ENCODE measurements at places on chromosomes 3 and 15.

DNA sequence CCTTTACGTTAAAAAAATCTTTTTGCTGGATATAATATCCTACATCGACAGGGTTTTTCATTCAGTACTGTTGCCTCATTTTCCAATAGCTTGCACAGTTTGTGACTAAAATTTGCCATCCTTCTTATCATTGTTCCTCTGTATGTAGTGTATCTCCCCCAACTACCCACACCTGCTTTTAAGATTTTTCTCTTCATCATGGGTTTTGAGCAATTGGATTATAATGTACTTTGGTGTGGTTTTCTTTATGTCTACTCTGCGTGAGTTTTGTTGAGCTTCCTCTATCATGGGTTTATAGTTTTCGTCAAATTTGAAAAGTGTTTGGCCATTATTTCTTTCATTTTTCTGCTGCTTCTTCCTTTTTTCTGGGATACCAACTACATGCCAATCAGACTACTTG, 39.6 kb upstream of the MEF2A start:
- no peak for DNase-seq

DNA sequence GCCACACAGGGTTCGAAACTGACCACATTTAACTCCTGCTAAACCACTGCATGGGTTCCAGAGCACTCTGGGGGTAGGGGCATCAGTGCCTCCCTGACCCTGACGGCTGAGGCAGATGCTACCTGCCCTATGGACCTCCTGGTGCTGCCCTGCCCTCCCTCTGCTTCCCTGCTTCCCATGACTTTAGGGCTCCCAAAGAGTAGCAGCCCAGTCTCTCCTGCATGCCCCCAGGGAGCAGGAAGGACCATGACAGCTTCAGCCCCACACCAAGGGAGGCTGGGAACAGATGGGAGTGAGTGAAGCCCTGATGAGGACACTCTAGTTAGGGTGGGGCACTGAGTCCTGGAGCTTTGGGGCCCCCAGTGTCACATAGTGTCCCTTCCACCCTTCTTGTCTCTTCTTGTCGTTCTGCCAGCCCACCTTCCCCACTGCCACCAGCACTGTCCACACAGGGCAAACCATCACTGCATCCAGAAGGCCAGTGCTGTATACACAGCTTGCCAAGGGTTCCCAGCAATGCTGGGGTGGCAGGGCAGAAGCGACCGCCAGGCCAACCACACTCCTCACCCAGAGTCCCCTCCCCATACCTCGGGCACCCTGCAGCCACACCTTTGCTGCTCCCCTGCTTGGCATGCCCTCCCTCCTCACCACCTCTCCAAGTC, 31.0 kb downstream of the SRPRB start:
- DNase-seq, result no peak

GRCh38 chr15:71215126-71215894, 100.0 kb downstream of the THSD4 start:
- no peak for DNase-seq

- DNase-seq, result no peak
These were observed 2.8 kb downstream of the BTLA start for GRCh38 chr3:112496366-112497067.

- no peak for DNase-seq
These were observed 67.6 kb upstream of the PLCL2 start for GRCh38 chr3:16817197-16817596.

GRCh38 chr15:89104172-89104564, 15.9 kb downstream of the ABHD2 start:
- DNase-seq, result peak; percentile 69

DNA sequence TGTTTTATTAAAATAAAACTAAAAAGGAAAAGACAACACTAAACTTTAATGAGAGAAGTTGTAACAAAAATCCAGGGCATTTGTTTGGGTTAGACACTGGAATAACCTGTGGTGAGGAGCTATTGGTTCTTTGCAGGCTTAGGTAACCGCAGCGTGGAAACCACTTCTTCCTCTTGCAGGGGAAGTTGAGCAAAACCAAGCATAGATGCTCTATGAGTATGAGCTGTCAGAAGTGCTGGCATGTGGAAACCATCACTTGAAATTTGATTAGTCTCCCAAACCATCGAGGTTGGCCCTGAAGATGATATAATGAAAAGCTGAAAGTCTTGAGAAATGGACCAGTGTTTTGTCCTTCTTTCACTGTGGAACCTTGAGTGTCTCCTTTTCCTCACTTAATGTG, 127.1 kb upstream of the RBMS3 start:
- DNase-seq, result no peak

GRCh38 chr3:176785171-176785570, 412.1 kb downstream of the TBL1XR1 start:
- DNase-seq, result no peak

GRCh38 chr3:120331076-120331475, 18.1 kb downstream of the LRRC58 start:
- peak; percentile 23 for DNase-seq

DNA sequence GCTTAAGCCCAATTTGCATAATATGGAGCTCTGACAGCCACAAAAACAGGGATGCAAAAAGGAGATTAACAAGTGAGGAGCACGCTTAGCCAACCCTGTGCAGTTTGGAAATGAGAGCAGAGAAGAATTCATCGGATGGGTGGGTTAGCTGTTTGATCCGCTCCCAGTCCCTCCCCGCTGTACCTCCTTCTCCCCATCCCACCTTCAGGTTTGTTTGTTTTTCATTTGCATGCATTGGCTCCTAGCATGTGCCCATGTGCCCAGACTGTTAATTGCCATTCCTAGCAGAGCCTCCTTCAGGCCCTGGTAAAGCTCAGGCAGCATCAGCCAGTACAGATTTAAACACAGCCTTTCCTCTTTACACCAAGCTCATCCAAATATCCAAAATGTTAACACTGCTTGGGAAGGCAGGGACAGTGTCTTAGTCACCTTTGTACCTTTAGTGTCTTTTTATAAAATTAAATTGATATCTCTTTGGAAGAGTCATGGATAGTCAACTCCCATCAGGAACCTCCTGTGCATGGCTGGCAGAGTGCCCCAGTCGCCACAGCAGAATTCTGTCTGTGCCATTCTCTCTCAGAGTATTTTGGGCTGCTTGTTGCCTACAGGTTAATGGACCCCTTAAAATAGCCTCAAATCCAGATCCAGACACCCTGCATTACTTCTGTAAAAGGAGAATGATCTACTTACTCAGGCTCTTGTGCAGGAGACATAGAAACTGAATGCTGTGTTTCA, 244.2 kb downstream of the LSAMP start:
- DNase-seq, result no peak

DNA sequence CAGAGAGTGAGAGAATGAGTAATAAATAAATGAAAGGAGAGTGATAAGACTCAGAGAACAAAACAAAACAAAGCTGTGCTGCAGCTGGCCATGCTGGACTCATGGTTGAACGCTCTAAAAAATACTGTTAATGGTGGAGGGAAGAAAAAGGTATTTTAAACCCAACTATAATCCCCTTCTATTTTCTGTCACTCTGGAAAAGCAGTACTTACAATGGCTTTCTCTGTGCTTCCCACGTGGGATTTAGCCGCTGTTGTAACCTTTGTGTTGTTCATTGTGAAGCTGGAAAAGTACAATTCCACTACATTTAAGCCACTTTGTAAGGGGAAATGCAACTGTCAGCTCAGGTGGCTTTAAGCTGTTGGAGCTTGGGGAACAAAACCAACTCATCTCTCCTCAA, 917.7 kb downstream of the IGSF11 start:
- DNase-seq, result no peak

DNA sequence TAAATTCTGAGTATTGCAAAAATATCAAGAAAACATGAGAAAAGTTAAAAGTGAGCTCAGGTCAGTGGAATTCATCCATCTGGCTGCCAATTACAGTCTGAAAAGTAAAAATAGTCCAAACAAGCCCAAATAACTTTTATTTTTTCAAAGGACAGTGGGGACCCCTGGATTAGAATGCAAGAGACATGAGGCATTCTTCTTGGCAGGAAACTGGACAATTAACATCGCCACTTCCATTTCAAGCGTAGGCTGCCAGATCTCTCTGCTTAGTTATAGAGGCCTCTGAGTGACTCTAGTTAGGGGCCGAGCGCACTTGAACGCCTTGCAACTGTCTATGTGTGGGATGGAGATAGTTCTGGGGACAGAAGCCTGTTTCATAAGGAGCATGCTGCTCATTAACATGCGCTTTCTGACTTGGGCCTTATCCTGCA, 189.1 kb downstream of the GHSR start:
- DNase-seq, result peak; percentile 48

DNA sequence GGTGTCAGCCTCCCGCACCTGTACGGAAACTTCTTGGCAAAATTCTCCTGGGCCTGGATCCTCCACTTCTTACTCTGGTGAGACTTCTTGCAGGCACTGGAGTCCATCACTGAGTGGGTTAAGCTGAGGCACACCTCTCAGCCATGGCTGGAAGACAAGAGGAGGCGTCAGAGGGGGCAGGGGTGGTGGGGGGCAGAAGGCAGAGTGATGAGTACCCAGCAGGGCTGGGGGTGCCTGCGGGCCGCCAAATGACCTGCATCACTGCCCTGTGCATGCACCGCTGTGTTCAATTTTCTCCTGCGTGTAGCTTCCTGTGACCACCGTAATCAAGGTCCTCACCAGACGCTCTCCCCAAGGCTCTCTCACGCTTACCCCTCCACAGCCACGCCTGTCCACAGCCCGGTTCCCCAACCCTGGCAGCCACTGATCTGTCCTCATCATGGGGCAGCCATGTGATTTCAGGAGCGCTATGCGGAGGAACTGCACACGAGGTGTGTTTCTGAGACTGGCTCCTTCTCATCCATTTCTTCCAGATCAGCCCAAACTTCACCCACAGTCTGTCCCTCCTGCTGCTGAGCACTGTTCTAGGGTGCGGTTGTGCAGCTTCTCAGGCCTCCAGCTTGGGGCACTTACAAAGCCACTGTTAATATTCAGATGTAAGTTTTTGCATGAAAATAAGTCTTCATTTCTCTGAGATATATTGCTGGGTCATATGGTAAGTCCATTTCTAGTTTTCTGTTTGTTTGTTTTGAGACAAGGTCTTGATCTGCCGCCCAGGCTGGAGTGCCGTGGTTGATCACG, 5.2 kb downstream of the C3orf22 start:
- no peak for DNase-seq

DNA sequence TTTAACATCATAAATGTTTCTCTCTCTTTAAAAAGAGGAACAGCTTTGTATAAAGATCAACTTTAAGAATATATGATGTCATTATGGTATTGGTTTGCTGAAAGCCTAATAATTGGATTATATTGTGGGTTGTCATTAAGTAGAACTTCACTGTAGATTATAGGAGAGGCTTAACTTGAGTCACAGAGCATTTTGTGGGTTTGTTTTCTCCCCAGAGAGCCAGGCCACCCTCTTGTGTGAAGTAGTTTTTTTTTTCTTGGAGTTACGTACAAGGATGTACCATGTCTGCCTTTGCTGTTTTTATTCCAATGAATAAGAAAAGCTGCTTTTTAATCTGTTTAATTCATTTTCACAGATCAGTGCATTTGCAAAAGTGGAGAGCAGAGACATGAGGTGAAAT, 354.8 kb upstream of the TBL1XR1 start:
- DNase-seq, result no peak

GRCh38 chr15:52673734-52674133, 5.5 kb downstream of the ATOSA start:
- DNase-seq, result no peak

GRCh38 chr3:187810021-187810446, 64.8 kb upstream of the BCL6 start:
- DNase-seq, result peak; percentile 13

DNA sequence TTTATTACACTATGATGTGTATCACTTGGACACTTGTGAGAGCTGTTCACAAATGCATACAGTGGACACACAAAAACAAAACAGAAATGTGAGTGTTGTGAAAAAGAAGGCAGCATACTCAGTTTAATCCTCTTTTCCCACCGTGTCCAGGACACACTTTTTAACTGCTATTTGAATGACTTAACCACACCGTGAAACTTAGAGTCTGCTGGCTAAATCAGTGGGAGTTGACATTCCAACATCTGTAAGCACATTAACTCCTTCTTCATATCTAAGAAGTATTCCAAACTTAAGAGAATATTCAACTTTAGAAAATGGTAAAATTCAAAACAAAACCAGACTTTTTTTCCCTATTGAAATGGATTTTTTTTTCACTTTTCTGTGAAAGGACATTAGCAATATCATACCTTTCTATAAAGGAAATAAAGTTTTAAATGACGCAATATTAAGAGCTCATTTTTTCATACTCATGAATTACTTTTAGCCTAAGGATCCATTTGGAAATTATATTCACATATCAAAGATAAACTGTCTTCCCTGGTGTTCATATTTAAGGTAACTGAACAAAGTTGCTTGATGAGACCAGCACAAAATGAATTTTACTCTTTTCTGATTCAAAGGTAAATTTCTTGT, 316.6 kb downstream of the RBMS3 start:
- peak; percentile 54 for DNase-seq

DNA sequence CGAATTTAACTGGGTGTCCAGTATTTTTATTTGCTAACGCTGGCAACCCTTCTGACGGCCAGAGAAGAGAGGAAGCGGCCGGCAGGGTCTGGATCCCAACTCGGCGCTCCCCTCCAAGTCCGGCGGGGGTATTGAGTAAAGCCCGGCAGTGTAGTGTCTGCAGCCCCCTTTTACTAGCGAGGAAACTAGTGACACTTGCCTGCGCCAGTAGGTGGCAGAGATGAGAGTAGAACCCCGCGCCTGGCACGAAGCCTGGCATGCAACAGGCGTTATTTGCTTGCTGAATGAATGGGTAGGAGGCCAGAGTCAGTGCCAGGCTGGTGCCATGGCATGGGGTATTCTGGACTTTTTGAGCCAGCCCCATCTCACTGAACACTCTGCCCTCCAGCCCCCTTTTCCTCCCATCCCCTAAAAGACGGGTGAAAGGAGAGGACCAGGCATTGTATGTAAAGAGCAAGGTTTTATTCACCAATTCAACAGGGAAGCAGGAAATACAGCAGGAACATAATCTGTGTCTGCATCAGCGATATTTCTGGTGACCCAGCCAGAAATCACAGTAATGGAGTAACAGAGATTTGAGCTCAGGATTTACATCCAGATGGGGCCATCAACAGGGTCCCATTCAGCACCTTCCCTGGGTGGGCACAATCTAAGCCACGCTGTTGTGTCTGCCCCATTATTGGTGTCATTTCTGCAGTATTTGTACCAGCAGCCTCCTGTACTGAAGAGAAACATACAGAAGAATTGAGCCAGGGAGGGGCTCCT, 788 bp upstream of the WDR73 start:
- peak; percentile 88 for DNase-seq

GRCh38 chr3:187015903-187016638, 85.7 kb downstream of the ST6GAL1 start:
- peak; percentile 30 for DNase-seq

GRCh38 chr3:147380387-147380951, 25.9 kb downstream of the ZIC4 start:
- no peak for DNase-seq

GRCh38 chr3:11389386-11390268, 117.4 kb downstream of the ATG7 start:
- peak; percentile 78 for DNase-seq
